OCI-LY7 (cell line): ENCODE measurements at places on chromosomes 2 and 18.

GRCh38 chr2:33186937-33187336 is 240.2 kb downstream of the LTBP1 start:
- no peak for DNase-seq

DNA sequence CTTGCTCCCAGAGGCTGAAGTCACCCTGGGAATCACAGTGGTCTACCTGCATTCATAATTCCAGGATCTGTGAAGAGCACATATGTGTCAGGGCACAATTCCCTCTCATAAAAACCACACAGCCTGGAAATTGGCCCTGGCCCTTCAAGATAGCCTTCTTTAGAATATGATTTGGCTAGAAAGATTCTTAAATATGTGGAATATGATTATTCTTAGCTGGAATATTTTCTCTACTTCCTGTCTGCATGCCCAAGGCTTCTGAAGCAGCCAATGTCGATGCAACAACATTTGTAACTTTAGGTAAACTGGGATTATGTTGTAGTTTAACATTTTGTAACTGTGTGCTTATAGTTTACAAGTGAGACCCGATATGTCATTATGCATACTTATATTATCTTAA is 24.2 kb downstream of the ICOS start:
- DNase-seq: no peak

GRCh38 chr2:31205186-31205585 is 12.1 kb downstream of the CAPN14 start:
- DNase-seq: no peak

DNA sequence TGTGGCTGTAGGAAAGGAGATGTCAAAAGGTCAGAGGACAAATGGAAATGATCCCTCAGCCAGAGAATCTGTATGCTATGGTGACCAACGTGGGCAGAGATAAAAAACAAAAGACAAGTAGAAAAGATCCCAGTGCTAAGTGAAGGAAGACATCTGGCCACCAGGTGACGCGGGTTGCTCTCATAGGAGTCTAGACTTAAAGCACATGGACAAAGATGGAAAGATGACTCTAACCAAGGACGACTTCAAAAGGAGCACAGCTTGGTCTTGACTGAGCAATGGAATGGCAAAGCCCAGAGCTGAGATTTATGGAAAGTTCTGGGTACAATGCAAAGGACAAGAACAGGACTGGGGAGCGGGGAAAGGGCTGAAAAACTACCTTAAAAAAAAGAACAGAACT is 96.8 kb downstream of the CLIP4 start:
- no peak for DNase-seq

- no peak for DNase-seq
These were observed 31.0 kb upstream of the ZEB2 start for GRCh38 chr2:144550911-144551310.

GRCh38 chr2:169303579-169304305 is 58.6 kb downstream of the LRP2 start:
- DNase-seq: no peak

DNA sequence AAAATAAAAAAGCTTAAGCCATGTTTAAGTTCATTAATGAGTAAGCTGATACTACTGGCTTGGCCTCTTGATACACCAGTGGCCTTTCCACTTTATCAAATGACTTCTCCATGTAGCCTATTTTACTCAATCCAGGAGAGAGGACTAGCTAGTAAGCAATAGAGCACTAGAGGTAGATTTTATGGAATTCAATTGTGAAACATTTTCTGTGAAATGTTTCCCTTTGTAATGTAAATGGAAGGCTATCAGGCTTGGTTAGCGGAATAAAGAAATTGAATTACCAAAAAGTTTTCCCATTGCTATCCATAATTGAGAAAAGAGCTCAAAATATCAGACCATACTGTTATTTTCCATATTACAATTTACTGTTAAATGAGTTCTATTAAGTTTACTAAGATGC is 515.4 kb upstream of the CDH2 start:
- no peak for DNase-seq

DNA sequence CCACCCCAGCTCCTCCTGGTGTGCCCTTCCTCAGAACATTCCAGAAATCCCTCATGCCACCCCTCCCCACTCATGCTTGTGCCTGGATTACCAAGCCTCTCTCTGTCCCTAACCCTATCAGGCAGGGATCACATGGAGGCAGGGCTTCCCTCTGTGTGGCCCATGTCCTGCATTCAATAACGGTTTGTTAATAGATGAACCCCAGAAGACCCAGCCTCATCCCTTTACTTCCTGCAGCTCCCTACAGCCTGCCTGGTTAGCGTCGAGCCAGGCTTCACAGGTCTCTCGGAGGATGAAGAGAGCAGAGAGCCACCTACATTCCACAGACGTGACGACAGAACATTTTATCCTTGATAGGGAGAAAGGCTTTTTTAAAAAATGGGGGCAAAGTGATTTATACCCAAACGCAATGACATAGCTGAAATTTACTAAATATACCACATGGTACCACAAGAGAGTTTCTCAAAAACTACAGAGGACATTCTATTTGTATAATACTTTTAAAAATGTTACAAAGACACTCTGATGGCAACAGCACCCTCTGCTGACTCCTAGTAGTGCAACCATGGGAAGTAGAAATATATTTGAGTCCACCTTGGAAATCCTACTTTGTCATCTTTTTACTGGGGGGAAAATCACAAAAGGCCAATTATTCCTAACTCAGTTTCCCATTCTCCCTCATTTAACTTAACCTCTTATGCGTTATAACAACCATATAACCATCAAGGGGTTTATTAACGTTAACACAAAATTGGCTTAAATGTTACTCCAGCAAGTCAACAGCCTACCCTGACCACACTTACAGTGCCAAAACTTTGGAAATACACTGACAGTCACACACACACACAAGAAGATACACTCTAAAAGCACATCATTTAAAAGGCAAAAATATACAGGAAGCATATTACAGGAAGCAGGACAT is 30.7 kb downstream of the FBXO15 start:
- peak; percentile 41 for DNase-seq

- DNase-seq: no peak
These were observed 970 bp upstream of the ADCYAP1 start for GRCh38 chr18:903701-904100.

GRCh38 chr2:218788529-218789255 is 6.7 kb downstream of the CYP27A1 start:
- no peak for DNase-seq

DNA sequence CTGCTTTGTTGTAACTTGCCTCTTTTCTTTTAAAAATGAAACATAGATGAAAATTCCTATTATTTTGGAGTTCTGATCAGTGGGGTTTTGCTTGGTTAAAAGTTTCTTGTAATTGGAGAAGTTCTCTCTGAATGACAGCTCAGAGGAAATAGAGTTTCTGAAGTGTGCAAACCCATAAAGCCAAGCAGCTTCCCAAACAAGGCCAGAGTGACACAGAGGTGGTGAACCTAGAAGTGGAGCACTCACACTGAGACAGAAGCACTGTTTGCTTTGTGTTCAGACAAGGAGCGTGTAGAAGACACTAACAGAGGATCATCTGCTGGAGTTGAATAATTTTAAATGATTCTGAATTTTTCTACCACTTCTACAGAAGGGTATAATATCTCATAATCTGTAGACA is 49.2 kb downstream of the FBXO48 start:
- DNase-seq: no peak

DNA sequence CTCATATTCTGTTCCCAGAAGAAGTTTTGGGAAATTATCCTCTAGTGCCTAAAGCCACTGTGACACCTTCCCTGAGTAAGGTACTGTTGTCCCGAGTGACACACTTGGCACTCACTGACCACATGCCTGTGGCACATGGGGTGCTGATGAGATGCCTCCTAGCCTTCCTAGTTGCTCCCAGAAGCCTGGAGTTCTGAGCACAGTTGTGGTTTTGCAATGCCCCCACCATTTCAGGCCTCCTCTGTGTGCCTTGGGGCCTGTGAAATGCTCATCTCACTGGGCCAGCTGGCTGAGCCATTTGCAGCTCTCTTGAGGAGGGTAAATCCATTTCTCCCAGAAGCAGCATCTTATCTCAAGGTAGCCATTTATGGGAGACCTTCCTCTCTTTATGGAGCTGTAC is 91.8 kb downstream of the DGKD start:
- DNase-seq: no peak

DNA sequence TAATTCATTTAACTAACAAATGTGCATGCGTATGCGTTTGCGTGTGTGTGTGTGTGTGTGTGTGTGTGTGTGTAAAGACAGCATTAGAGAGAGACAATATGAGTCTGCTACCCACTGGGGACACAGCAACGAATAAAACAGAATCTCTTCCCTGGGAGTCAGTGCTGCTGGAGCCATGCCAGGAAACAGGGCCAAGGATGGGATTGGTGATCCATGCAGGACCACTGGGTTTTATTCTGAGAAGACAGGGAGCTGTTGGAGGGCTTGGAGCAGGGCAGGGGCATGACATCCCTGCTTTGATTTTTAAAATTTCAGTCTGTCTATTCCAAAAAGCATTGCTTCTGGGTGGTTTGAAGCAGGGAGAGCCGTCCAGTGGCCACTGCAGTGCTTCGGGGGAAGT is 62.9 kb downstream of the PDCL3 start:
- no peak for DNase-seq

GRCh38 chr2:164824872-164825271 is 16.8 kb downstream of the COBLL1 start:
- DNase-seq: no peak

GRCh38 chr2:42254186-42254895 is 85.2 kb downstream of the EML4 start:
- DNase-seq: peak; percentile 22

DNA sequence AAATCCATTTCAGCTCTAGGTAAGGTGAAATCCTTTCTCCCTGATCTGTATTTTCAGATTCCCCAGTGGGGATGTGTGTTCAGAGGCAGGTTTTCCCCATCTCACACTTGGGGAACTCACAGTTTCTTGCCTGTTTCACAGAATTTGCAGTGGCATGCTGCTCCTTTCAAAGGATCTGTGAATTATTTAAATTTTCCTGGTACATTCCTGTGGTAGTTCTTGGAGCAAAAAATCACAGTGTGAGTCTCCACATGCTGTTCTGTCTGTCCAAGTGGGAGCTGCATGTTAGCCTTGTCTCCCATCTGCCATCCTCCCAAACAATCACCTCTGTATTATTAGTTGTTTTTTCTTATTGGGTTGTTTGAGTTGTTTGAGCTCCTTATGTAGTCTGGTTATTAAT is 372.9 kb downstream of the ARL6IP6 start:
- DNase-seq: no peak

DNA sequence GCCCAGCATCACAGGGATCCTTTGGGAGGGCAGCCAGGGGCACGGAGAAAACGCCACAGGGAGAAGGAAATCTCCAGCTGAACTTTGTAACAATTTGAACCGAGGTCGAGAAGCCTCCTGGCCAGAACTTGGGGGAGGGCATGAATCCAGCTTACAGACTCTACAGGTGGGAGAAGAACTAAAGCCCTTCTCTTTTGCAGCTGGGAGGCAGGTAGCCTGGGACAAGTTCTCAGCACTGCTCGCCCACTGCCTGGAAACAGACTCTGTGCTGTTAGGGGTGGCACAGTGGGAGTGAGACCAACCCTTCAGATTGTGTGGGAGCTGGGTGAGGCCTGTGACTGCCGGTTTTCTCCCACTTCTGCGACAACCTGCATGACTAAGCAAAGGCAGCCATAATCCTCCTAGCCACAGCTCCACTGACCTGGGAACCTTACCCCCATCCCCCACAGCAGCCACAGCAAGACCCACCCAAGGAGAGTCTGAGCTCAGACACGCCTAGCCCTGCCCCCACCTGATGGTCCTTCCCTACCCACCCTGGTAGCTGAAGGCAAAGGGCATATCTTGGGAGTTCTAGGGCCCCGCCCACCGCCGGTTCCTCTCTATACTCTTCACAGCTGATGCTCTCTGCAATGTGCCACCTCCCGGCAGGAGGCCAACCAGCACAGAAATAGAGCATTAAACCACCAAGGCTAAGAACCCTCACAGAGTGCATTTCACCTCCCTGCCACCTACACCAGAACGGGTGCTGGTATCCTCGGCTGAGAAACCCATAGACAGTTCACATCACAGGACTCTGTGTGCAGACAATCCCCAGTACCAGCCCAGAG is 136.0 kb upstream of the SIX2 start:
- DNase-seq: no peak

DNA sequence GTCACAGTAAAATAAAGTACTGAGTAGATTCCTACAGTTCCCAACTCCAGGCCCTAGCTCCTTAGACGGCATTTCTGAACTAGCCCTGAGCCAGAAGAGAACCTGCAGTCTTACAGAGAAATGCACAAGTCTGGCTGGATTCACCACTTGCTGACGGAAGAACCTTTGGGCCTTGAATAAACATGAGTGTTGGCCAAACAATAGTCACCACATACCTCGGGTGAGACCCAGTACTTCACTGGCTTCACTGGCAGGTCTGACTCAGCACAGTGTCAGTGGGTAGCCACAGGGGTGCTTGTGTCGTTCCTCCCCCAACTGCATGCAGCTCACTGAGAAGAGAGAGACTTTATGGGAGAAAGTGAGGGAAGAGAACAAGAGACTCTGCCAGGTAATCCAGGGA is 88.9 kb downstream of the TMEM185B start:
- no peak for DNase-seq

GRCh38 chr2:46323730-46324129 is 26.5 kb downstream of the EPAS1 start:
- DNase-seq: no peak

DNA sequence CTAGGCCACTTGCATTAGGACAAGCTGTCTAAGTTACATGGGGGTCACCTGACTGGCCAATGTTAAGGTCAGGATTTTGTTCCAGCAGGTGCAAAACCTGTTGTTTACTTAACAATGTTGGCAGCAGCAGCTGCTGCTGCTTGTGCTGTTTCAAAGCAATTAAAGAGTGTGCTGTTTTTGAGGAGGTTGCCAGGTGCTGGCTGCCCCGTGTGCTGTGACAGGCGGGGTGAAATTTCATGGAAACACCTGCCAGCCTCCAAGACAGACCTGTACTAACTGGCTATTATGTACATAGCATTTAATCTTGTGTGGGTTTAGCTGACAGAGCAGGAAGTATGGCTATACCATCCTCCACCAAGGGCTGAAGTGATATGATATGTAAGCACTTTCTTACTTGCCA is 224.9 kb downstream of the ASXL3 start:
- DNase-seq: peak; percentile 66

DNA sequence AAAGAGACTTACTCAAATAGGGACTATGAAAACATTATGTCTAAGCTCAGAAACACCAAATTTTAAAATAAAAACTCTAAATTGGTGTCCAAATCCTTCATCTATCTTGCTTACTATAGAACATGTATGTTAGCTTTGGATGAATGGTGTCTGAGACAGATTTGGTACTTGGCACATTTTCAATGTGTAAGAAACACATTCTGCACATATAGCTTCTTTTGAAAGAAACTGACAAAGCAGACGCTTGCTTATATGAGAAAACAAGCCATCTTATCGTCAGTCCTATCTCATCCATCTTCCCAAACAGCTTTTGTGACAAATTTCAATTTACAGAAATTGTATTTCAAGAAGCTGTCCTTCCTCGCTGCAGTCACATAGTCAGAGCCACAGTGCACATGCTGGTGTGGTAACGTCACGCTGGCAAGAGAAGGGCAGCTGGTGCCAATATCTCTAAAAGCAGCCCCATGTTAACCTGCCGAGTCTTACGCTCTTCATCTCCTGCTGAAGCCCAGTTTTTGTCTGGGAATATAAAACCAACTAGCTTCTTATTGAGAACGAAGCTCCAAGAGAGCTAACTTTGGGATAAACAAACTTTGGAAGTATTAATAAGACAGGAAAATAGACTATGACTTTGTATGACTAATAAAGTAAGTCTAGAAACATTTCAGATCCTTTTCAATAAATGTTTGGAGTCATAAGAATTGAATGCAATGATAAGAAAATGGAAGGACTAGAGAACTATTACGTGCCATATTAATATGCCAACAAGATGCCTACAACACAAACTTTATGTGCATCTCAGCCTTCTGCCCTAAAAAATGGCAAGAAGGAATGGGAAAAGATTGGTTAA is 74.9 kb upstream of the TFCP2L1 start:
- DNase-seq: no peak

GRCh38 chr2:9668687-9669345 is 38.0 kb upstream of the YWHAQ start:
- DNase-seq: no peak
